ENCODE measurements at places on chromosomes 12 and 14.

DNA sequence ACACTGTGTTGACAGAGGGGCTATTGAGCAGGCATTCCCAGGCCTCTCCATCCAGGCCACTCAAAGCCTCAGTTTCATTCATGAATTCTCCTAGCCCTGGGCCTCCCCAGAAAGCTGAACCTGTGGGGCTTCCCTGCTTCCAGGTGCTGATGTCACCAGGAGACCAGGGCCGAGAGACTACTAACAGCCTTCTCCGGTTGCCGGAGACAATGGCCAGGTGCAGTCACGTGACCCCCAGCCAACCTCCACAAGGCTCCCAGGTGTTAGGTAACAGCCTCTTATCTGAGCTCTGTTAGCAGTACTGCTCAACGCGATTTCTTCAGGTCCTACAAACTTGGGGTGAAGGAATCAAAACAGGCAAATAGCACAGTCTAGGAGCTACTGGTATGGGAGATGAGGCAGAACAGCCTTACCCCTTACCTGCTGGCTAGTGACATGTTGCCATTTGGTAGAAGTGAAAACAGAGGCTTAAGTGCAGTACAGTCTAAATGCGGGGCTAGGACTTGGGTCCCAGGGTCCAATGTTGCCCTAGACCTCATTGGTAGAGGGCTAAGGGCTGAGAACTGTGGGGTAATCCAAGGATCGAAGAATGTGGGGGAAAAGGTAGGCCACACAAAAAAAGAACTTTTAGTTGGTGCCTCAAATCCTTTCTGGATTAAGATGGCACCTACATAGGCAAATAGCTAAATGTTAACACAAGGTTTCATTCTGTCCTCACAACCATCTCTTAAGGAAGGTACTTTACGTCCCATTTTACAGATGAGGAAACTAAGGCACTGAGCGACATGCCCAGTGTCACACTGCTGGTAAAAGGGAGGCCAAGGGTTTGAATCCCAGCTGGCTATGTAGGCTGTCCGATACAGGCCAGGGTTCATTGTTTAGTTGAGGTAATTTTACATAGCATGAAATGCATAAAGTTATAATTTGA is 3.8 kb downstream of the CCDC88C start:
- DNase-seq: no peak

DNA sequence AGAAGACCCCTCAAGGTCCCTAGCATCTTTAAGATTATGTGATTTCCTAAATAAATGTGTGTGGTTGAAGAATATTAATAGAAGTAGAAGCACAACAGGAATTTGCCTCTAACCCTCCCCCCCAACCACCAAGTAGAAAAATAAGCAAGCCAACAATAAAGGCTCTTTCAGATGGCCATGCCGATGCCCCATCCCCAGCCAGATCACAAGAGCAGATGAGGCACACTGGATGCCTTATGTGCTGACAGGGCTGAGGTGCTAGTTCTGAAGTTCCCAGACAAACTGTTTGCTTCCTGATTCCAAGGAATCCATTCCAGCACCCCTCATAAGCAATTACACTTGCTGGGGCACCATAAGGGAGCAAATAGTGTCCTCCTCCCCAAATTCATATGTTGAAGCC is 90.0 kb downstream of the SSPN start:
- DNase-seq: no peak

DNA sequence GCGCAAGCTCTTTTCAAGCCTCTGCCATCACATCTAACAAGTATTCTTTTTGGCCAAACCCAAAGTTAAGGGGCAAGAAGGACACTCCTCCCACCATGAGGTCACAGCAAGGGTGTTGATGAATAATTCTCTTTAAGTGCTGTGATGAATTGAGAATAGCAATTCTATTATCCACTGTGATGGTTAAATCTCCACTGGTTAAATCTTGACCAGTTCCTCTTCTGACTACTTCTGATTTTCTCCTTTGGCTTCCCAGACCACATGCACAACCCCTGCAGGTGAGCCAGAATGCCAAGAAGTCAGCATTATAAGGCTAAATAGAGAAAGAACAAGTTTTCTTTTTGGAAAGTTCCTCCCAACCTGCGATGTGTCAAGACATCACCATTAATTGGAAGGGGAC is 90.6 kb upstream of the BCL2L14 start:
- DNase-seq: no peak

- peak; percentile 50 for DNase-seq
Measured at GRCh38 chr12:31524791-31525495, 66.0 kb downstream of the DENND5B start.

DNA sequence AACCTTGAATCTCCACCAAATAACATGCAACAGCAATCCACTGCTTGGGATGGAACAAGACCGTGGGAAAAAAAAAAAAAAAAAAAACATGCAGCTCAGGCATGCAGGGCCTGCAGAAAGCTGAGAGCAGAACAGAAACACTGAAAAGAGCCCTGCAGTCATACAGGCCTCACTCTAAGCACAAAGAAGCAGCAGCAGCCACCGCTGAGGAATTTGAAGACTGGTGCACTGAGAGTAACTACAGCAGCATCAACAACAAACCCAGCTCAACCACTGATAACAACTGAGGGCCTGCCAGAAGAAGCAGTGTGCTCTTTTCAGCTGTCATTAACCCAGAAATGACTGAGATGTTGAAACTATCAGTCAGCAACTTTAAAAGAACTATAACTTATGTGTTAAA is 354.7 kb upstream of the TMTC1 start:
- DNase-seq: peak; percentile 36

GRCh38 chr12:50018154-50018553 is 7.1 kb downstream of the RACGAP1 start:
- peak; percentile 22 for DNase-seq

GRCh38 chr14:50551877-50552276 is 8.1 kb upstream of the ATL1 start:
- DNase-seq: no peak

DNA sequence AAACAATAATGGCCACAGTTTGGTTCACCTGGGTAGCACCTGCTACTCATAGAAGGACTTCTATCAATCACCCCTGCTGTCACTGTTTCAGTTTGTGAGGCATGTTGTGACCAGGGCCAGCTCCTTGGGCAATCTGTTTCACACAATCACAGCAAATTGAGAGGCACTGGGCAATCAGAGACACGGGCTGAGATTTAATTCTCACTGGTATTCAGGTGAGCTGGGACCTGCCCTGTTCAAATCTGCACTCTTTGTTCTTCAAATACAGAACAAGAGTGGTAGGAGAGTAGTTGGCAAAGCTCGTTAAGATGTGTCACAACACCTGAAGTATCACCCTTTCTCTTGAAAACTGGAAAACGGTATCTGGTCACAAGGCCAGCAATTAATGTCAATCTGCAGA is 57.8 kb upstream of the NAP1L1 start:
- DNase-seq: no peak

GRCh38 chr12:43208627-43209026 is 343.4 kb downstream of the ADAMTS20 start:
- peak; percentile 6 for DNase-seq

GRCh38 chr12:18643681-18644080 is 94.1 kb downstream of the PLCZ1 start:
- DNase-seq: peak; percentile 79
